Stimulated activated naive CD4-positive, alpha-beta T cell treated with Interleukin-2 at 50 U/mL for 16 hours (primary cell): ENCODE measurements at places on chromosomes 5 and 9.

GRCh38 chr9:111645806-111646205 lies 14.7 kb downstream of the DNAJC25 start:
- DNase-seq, result no peak

DNA sequence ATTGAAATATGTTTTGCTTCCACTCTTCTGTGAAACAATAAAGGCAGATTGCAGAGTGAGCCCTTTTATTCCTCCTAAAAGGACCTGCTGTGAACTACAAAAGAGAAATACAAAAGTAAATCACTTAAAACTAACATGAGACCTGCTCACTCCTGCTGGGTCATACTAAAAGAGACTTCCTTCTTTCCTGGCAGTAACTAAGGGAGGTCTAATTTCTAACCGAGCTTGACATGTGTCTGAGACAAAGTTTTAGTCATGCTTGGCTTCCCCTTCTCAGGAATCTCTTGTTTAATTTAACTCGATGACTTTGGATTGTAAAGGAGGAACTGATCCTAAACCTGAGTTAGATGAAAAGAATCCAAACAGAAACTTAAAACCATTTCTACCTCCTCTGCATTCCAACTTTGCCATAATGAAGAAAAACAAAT lies 86.4 kb upstream of the CDH6 start:
- no peak for DNase-seq

DNA sequence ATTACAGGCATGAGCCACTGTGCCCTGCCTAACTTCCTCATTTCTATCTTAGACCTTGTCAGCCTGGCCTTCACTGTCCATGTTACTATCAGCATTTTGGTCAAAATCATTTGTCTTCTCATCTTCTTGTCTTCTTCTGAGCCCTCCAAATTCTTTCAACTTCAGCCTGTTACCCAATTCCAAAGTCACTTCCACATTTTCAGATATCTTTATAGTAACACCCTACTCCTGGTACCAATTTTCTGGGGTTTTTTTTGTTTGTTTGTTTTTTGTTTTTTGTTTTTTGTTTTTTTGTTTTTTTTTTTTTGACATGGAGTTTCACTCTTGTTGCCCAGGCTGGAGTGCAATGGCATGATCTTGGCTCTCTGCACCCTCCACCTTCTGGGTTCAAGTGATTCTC lies 90.3 kb upstream of the LARP1 start:
- no peak for DNase-seq

GRCh38 chr5:61272688-61273087 lies 59.4 kb upstream of the ZSWIM6 start:
- no peak for DNase-seq

GRCh38 chr9:69620731-69621130 lies 51.4 kb downstream of the APBA1 start:
- DNase-seq, result no peak

- no peak for DNase-seq
Measured at GRCh38 chr9:6771722-6772121, 13.9 kb downstream of the KDM4C start.

DNA sequence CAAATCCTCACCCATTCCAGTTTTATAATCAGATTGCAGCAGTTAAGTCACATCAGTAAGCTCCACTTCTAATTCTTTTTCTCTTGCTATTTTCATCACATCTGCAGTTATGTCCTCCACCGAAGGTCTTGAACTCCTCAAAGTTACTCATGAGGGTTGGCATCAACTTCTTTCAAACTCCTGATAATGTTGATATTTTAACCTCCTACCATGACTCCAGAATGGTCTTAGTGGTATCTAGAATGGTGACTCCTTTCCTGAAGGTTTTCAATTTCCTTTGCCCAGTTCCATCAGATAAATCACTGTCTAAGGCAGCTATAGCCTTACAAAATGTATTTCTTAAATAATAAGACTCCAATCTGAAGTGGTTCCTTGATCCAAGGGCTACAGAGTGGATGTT lies 53.8 kb upstream of the EDIL3 start:
- no peak for DNase-seq

GRCh38 chr5:41869151-41869723 lies 988 bp downstream of the OXCT1 start:
- DNase-seq, result no peak

DNA sequence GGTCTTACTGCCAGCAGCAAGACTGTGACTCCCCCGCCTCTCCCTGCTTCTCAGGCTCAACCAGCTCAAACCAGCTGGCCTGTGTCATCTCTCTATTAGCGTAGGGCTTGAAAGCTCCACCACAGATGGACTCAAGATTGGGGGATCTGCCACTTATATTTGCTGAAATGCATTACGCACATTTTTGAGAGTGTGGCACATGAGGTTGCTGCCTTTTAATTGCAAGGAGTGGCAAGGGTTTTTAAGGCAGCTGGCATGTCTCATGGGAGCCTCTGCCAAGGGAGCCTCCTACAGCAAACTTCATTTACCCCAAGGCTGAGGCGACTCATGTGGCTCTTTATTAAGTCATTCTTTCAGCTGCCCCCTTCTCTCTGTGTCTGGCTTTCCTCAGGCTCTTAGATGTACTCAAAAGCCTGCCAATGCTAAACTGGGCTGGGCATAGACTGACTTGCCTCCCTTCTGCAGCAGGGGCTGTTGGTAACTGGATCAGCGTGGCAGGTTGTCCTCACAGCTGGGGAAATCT lies 219.3 kb downstream of the SMARCA2 start:
- DNase-seq, result no peak
